ENCODE measurements at places on chromosomes 16 and 17.
A peak's percentile ranks its signal among the peaks of the same experiment; 100 is the strongest.

DNA sequence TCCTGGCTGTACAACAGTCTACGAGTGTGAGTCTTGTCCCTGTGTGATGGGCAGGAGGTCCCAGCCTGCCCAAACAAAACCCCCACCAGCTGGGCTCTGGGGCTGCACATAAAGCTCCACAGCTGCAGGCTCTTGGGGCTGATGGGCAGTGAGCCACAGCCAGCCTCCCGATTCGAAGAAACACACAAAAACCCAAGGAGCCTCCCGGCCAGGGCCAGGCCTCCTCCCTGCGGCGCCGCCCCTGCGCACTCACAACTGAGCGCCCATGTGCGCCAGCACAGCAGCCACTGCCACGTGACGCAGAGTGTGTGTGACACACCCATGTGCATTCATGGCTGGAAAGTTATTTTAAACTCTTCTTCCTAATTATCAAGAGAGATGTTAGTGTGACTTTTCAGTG, 30.6 kb upstream of the FAAP100 start:
- no peaks in the 10 kb centered on the region for H3K27me3 ChIP-seq
- peaks cover 47% of the 10 kb centered on the region for H3K36me3 ChIP-seq
- no peak for DNase-seq
- no peaks in the 10 kb centered on the region for H3K4me1 ChIP-seq

DNA sequence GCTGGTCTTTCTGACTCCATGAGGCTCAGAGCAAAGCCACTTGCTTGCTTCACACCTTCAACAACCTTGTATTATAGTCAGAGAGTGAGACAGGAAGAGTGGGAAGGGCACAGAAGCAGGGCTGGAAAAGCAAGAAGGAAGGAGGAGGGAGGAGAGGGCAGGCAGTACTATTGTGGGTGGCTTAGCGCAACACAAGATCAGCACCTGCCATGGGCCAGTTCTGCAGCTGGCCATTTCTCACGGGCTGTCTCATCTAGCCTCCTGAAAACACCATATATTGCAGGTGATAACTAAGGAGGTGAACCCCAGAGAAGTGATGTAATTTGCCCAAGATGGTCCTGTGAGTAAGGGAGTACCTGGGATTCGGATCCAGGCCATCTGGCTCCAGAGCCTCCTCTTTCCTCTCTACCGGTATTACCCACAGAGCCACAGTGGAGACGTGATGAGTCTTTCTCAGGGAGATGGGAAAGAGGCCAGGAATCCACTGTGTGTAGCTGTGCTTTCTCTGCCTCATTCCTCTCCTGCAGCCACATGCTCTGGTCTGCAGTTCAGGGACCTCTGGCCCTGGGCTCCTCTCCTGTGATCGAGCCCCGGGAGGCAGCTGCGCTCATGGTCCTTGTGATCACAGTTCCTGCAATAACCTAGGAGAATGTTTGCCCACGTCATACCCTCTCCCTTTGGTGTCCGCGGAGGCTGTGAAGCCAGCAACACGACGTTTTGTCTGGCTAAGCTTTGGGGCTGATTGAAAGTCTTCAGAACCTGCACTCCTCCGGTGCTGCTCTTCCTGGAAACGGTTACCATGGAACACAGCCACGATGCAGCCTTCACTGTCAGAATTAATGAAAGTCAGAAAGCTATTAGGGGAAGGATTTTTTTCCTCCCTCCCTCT, 178.1 kb upstream of the CCL2 start:
- no peak overlapping the region for H3K27ac ChIP-seq
- H3K4me1 ChIP-seq = no peaks in the 10 kb centered on the region
- no peaks in the 10 kb centered on the region for H3K27me3 ChIP-seq
- H3K4me3 ChIP-seq = no peak overlapping the region

- no peak for DNase-seq
- H3K4me1 ChIP-seq = peaks cover 42% of the 10 kb centered on the region
- no peaks in the 10 kb centered on the region for H3K27me3 ChIP-seq
- no peak overlapping the region for H3K4me3 ChIP-seq
- H3K36me3 ChIP-seq = no peaks in the 10 kb centered on the region
- H3K27ac ChIP-seq = peak overlapping the region; percentile 39
Measured at GRCh38 chr16:85759631-85760419, 8.9 kb upstream of the C16orf74 start.

GRCh38 chr16:56279132-56279531, 87.8 kb downstream of the GNAO1 start:
- H3K27me3 ChIP-seq = no peaks in the 10 kb centered on the region
- peak; percentile 25 for DNase-seq
- no peaks in the 10 kb centered on the region for H3K36me3 ChIP-seq

- H3K4me1 ChIP-seq = no peaks in the 10 kb centered on the region
- H3K36me3 ChIP-seq = peaks cover 43% of the 10 kb centered on the region
- H3K27me3 ChIP-seq = no peaks in the 10 kb centered on the region
- no peak overlapping the region for H3K27ac ChIP-seq
- no peak for DNase-seq
- no peak overlapping the region for H3K4me3 ChIP-seq
Measured at GRCh38 chr17:7667656-7668406, 17.1 kb downstream of the ATP1B2 start.

- no peaks in the 10 kb centered on the region for H3K27me3 ChIP-seq
- DNase-seq = peak; percentile 4
- H3K36me3 ChIP-seq = no peaks in the 10 kb centered on the region
- no peak overlapping the region for H3K27ac ChIP-seq
Measured at GRCh38 chr16:7025616-7026190, 306.9 kb upstream of the RBFOX1 start.

DNA sequence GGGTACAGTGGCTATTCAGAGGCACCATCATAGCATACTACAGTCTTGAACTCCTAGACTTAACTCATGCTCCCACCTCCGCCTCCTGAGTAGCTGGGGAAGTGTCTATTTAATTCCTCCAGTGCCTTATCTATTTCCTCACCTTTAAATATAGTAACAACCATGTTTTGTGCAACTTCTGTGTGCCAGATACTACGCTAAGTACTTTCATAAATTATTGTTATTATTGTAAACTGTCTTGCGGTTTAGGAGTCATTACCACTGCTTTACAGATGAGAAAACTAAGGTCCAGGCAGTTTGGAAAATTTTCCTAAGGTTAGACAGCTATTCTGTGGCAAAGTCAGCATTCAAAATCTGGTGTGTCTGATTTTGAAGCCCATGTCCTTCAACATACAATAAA, 359.1 kb upstream of the XYLT1 start:
- H3K27me3 ChIP-seq = no peaks in the 10 kb centered on the region
- no peak overlapping the region for H3K27ac ChIP-seq
- no peak for DNase-seq
- no peaks in the 10 kb centered on the region for H3K36me3 ChIP-seq
- H3K4me1 ChIP-seq = no peaks in the 10 kb centered on the region
- H3K4me3 ChIP-seq = no peak overlapping the region

GRCh38 chr17:80034791-80035686, 633 bp downstream of the TBC1D16 start:
- H3K27ac ChIP-seq = no peak overlapping the region
- no peaks in the 10 kb centered on the region for H3K36me3 ChIP-seq
- H3K27me3 ChIP-seq = peaks cover 13% of the 10 kb centered on the region
- DNase-seq = peak; percentile 74
- peak overlapping the region; percentile 41 for H3K4me3 ChIP-seq
- H3K4me1 ChIP-seq = peaks cover 20% of the 10 kb centered on the region

GRCh38 chr17:4449736-4450135, 16.0 kb downstream of the SPNS3 start:
- no peak overlapping the region for H3K4me3 ChIP-seq
- no peaks in the 10 kb centered on the region for H3K27me3 ChIP-seq
- peaks cover 4% of the 10 kb centered on the region for H3K4me1 ChIP-seq
- no peaks in the 10 kb centered on the region for H3K36me3 ChIP-seq

GRCh38 chr17:79800325-79801155, 3.7 kb upstream of the CBX8 start:
- H3K4me1 ChIP-seq = peaks cover 82% of the 10 kb centered on the region
- H3K36me3 ChIP-seq = no peaks in the 10 kb centered on the region

DNA sequence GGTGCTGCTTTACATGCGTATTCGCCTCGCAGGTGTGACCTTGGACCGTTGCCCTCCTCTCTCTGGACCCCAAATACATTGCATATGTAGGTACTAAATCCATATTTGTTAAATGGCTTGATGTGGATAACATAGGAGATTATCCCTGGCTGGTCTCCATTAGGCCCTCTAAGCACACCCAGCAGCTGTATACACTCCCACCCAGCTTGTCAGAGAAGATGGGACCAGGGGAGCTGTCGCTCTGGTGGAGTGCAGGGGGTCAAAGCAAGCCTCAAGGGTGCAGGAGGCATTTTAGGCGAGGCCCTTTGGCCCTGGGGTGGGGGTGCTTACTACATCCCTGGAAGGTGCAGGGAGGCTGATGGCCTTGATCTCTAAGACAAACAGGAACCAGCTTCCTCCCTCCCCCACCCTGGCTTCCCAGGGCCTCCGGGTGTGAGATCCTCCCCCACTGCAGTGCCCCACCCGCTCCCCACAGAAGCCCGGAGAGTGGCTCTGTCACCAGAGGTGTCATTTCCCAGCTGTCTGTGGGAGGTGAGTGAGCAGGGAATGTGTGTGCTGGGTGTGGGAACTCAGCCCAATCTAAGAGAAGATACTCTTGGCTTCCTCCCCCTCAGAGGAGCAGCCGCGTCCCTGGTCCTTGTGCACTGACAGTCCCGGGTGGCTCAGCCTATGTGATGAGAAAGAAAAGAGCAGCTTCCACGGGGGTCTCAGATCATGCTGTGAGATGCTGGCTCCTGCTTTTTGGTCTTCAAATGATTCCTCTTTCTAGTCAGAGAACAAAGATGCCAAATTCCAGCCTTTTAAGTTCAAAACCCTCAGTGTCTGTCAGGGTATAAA, 1.4 kb upstream of the VAMP2 start:
- peak; percentile 71 for DNase-seq
- H3K27ac ChIP-seq = peak overlapping the region; percentile 94
- H3K36me3 ChIP-seq = peaks cover 24% of the 10 kb centered on the region
- peak overlapping the region; percentile 8 for H3K4me3 ChIP-seq

- no peaks in the 10 kb centered on the region for H3K27me3 ChIP-seq
- no peaks in the 10 kb centered on the region for H3K36me3 ChIP-seq
- H3K4me1 ChIP-seq = no peaks in the 10 kb centered on the region
- no peak overlapping the region for H3K27ac ChIP-seq
- H3K4me3 ChIP-seq = no peak overlapping the region
- no peak for DNase-seq
Measured at GRCh38 chr16:83711069-83711468, 96.7 kb upstream of the HSBP1 start.

DNA sequence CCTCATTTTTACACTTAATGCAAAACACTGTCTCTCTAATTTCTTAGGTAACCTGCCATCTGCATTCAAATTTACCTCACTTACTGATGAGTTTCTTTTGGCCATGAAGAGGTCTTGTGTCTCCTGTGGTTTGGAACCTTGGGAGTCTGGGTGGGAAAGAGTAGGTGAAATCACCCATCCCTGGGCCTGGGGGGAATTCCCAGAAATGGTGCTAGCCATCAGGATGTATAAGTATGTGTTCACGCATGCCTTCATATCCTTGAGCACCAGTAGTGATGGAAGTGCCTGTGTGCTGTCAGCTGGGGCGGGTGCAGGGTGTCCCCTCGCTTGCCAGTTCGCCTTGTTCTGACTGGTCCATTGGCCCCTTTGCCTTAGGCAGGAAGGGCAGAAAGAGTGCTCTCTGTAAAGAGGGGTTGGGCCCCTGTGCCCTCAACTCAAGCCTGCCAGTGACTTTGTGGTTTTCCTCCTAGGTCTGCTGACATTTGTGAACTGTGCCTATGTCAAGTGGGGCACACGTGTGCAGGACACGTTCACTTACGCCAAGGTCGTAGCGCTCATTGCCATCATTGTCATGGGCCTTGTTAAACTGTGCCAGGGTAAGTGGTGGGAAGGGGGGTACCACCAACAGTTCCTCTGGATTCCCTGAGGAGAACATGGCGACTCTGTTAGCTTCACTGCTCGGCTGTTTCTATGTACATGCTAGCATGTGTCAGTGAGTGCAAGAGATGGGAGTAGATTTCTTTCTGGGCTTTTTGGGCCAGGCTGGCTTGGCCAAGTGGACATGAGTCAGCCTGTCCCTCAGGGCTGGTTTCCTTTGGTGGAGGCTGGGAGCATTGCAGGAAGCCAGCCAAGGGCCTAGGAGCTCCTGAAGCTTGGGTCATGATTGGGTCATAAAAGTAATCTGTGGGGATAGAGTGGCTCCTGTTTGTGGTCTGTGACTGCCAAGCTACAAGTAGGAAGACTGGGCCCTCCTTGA, 23.2 kb downstream of the SLC7A6OS start:
- H3K27me3 ChIP-seq = no peaks in the 10 kb centered on the region
- peaks cover 96% of the 10 kb centered on the region for H3K4me1 ChIP-seq
- H3K36me3 ChIP-seq = peaks cover 24% of the 10 kb centered on the region
- H3K27ac ChIP-seq = peak overlapping the region; percentile 74

GRCh38 chr17:48629411-48629759, 3.2 kb upstream of the HOXB9 start:
- H3K4me3 ChIP-seq = no peak overlapping the region
- no peaks in the 10 kb centered on the region for H3K36me3 ChIP-seq
- H3K27ac ChIP-seq = no peak overlapping the region

GRCh38 chr16:48447428-48447827, 62.2 kb upstream of the SIAH1 start:
- H3K4me3 ChIP-seq = no peak overlapping the region
- H3K4me1 ChIP-seq = no peaks in the 10 kb centered on the region

DNA sequence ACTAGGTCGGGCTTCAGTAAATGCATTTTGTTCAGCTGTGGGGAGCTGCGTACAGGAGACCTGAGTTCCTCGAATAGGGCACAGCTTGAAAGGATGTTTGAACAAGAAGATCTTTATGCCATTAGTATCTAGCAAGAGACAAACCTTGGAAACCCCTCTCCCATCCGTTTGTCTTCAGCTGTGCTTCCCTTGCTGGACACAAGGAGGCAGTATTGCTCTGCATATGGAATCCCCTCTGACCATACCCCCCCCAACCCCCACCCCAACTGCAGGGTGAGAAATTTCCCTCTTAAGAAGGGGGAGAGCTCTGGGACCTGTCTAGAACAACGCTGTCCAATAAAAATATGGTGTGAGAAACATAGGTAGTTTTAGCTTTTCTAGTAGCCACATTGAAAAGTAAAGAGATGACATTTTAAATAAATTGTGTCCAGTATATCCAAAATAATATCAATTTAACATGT, 1.6 kb downstream of the MRM1 start:
- DNase-seq = peak; percentile 89
- H3K36me3 ChIP-seq = no peaks in the 10 kb centered on the region
- H3K4me1 ChIP-seq = peaks cover 28% of the 10 kb centered on the region
- H3K27me3 ChIP-seq = no peaks in the 10 kb centered on the region
- no peak overlapping the region for H3K27ac ChIP-seq

- DNase-seq = peak; percentile 23
- peaks cover 9% of the 10 kb centered on the region for H3K4me1 ChIP-seq
- no peaks in the 10 kb centered on the region for H3K36me3 ChIP-seq
- no peaks in the 10 kb centered on the region for H3K27me3 ChIP-seq
Measured at GRCh38 chr17:36608794-36609497, 7.6 kb downstream of the MRM1 start.

GRCh38 chr17:6660805-6661463, 9.4 kb downstream of the C17orf100 start:
- H3K4me3 ChIP-seq = no peak overlapping the region
- H3K36me3 ChIP-seq = no peaks in the 10 kb centered on the region

DNA sequence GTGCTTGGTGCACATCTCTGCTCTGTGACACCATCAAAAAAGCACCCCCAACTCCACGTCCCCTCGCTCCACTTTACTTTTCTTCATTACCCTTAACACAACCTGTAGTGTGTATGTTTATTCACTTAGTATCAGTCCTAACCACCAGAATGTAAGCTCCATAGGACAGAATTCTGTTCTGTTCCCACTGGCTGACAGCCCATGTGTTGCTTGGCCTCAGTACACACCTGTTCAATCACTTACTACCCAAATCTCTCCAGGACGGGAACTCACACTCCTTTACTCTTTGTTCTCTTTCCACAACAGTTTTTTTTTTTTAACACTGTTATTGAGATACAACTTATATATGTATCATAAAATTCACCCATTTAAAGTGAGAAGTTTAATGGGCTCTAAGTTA, 119.6 kb downstream of the MAF start:
- no peak overlapping the region for H3K4me3 ChIP-seq
- H3K36me3 ChIP-seq = no peaks in the 10 kb centered on the region
- H3K27ac ChIP-seq = no peak overlapping the region
